Activated CD4-positive, alpha-beta memory T cell treated with anti-CD3 and anti-CD28 coated beads, Interleukin-2, amount 10 ng/mL, durations not matched to agents 7 days and 5 days (primary cell): ENCODE measurements at places on chromosomes 7 and 10. TPM values are rescaled to one million over a fixed set of nuclear protein-coding genes. Genes with fewer than 3 reads are reported as not detected.

The FAM25G gene
- total RNA-seq: not detected

The FHIP2A gene
- 34.3 TPM for total RNA-seq

The ZNF485 gene
- 1.6 TPM for total RNA-seq

The PDE1C gene
- total RNA-seq: not detected

The TFPI2 gene
- not detected for total RNA-seq

- no peak for DNase-seq
- H3K27me3 ChIP-seq: no peaks in the 10 kb centered on the region
- H3K4me1 ChIP-seq: no peaks in the 10 kb centered on the region
- H3K4me3 ChIP-seq: no peak overlapping the region
- no peaks in the 10 kb centered on the region for H3K36me3 ChIP-seq
- H3K27ac ChIP-seq: no peak overlapping the region
These were observed 352.5 kb downstream of the FGFR2 start for GRCh38 chr10:121245754-121246153.

The BTRC gene
- total RNA-seq: 14.4 TPM

The PIP gene
- not detected for total RNA-seq

The KLF14 gene
- total RNA-seq: not detected

The GHRHR gene
- total RNA-seq: not detected

DNA sequence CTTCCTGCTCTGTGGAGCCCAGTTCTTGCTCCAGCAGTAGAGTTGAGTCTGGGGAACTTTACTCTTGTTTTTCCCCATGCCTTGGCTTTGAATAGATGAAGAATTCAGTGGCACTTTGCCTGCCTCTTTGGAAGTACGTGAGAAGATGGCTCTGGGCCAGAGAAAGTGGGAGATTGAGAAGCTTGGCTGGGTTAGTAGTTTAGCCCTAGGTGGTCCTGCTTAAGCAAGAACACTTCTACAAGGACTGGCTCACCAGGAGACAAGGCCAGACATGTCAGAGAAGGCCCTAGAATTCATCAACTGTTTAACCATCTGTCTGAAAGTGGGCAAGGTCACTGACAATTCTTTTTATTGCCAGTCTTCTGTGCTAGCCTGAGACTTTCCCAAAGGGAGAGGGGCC is 410.3 kb downstream of the TYW1 start:
- no peaks in the 10 kb centered on the region for H3K4me1 ChIP-seq
- no peak overlapping the region for H3K27ac ChIP-seq
- H3K4me3 ChIP-seq: no peak overlapping the region
- H3K36me3 ChIP-seq: no peaks in the 10 kb centered on the region
- H3K27me3 ChIP-seq: no peaks in the 10 kb centered on the region

The FAM25A gene
- total RNA-seq: not detected

GRCh38 chr10:61554925-61555324 is 101.7 kb upstream of the TMEM26 start:
- H3K4me1 ChIP-seq: no peaks in the 10 kb centered on the region
- no peak overlapping the region for H3K4me3 ChIP-seq

GRCh38 chr7:135248546-135248945 is 14.9 kb downstream of the STRA8 start:
- no peaks in the 10 kb centered on the region for H3K36me3 ChIP-seq
- H3K4me1 ChIP-seq: peaks cover 2% of the 10 kb centered on the region
- no peak overlapping the region for H3K4me3 ChIP-seq

GRCh38 chr10:70575874-70576802 is 26.4 kb downstream of the PRF1 start:
- peaks cover 6% of the 10 kb centered on the region for H3K27me3 ChIP-seq
- peak overlapping the region; percentile 75 for H3K27ac ChIP-seq
- peak overlapping the region; percentile 17 for H3K4me3 ChIP-seq
- peak; percentile 55 for DNase-seq
- no peaks in the 10 kb centered on the region for H3K36me3 ChIP-seq

DNA sequence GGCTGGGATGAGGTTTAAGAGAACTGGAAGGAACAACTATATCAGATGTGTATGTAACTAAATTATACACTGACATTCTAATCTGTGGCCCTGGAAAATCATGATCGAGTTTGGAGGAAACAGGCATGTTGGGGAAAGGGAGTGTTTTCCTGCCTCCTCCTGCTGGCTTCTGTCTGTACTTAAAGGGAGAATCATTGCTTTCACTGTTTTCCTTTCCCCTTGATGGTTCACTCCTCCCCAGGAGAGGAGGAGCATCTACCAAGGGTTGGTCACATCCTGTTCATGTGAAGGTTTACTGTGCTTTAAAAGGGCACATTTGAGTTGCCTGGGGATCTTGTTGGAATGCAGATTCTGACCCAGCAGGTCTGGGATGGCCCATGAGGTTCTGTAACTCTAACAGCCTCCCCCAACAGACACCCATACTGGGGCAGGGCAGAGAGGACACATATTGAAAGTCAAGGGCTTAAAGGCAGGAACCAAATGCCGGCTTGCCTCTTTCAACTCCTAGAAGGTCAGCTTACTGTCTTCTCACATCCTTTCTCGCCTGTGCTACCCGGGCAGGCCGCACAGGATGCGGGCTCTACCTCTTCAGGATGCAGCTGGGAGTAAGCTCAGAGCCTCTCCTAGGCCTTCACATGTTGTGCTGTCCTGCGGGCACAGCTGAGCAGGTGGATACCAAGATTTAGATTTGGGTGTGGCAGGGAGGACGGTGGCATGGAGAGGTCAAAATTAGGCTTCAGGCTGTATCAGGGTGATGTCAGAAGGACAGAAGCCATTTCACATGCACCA is 694.8 kb downstream of the KCNMA1 start:
- no peak overlapping the region for H3K27ac ChIP-seq
- H3K27me3 ChIP-seq: no peaks in the 10 kb centered on the region
- DNase-seq: no peak
- no peaks in the 10 kb centered on the region for H3K4me1 ChIP-seq
- no peaks in the 10 kb centered on the region for H3K36me3 ChIP-seq

- no peak overlapping the region for H3K27ac ChIP-seq
- peaks cover 5% of the 10 kb centered on the region for H3K27me3 ChIP-seq
- DNase-seq: no peak
- peaks cover 7% of the 10 kb centered on the region for H3K4me1 ChIP-seq
These were observed 66.4 kb upstream of the ZMIZ1 start for GRCh38 chr10:79002336-79002735.
